ENCODE measurements at places on chromosomes 11 and 22. TPM values are rescaled to one million over a fixed set of nuclear protein-coding genes. Genes with fewer than 3 reads are reported as not detected.

DNA sequence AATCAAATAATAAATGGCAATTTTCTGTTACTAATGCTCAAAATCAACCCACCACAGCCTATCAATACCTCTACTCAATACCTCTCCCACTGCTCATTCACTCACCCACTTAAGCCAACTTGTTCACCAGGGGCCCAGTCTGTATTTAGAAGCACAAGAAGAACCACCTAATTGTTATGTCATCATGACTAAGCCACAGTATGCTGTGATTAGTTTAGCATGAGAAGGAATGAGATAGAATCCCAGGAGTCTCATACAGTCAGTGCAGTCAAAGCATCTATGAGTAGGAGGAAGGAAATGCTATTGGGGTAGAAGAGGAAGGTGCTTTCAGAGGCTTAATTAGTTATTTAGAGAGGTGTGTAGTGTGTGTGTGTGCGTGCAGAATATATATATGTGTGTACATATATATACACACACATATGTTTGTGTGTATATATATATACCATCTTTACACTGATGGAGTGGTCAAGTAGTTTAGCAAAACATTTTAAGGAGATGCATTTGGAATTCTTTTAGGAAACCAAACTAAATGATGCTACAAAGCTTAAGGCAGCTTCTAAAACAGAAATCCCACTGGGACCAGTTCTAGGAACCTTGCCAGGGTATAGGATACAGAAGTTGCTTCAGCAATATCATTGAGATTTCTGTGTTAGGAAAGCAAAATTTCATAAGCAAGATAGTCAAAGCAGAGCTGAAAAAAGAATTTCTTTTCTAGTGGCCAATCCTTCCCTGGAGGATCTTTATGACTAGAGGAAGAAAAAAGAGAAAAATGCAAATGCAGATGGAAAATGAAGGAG lies 27.5 kb downstream of the KCNA4 start:
- no peaks in the 10 kb centered on the region for H3K36me3 ChIP-seq
- peak; percentile 32 for DNase-seq
- no peak overlapping the region for H3K4me3 ChIP-seq
- no peaks in the 10 kb centered on the region for H3K27me3 ChIP-seq
- no peak overlapping the region for H3K27ac ChIP-seq

- H3K27me3 ChIP-seq: no peaks in the 10 kb centered on the region
- H3K4me3 ChIP-seq: no peak overlapping the region
- no peaks in the 10 kb centered on the region for H3K4me1 ChIP-seq
- no peaks in the 10 kb centered on the region for H3K36me3 ChIP-seq
- DNase-seq: no peak
- no peak overlapping the region for H3K27ac ChIP-seq
Observed at GRCh38 chr22:38841211-38841610, 2.6 kb downstream of the NPTXR start.

GRCh38 chr11:117808784-117809183 lies 11.8 kb upstream of the DSCAML1 start:
- H3K4me1 ChIP-seq: no peaks in the 10 kb centered on the region
- H3K36me3 ChIP-seq: no peaks in the 10 kb centered on the region
- H3K27me3 ChIP-seq: peaks cover 7% of the 10 kb centered on the region
- DNase-seq: no peak
- H3K4me3 ChIP-seq: no peak overlapping the region
- H3K27ac ChIP-seq: no peak overlapping the region

DNA sequence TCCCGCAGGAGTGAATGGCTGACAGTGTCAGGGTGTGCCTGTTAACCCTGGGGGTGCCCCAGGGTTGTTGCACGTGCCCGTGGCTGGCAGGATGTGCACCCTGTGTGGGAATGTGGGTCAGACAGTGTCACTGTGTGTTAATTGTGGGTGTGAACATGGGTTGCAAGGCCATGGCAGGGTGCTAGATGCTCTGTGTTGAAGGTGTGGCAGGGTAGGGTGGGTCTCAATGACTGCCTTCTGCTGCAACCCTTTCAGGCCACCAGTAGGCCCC lies 8.3 kb downstream of the RIN1 start:
- no peaks in the 10 kb centered on the region for H3K27me3 ChIP-seq
- no peaks in the 10 kb centered on the region for H3K36me3 ChIP-seq
- H3K27ac ChIP-seq: peak overlapping the region; percentile 95
- H3K4me3 ChIP-seq: 0 out of 2 replicates have a peak overlapping the region, but pooled peaks have one; percentile 1
- H3K4me1 ChIP-seq: peaks cover 47% of the 10 kb centered on the region

DNA sequence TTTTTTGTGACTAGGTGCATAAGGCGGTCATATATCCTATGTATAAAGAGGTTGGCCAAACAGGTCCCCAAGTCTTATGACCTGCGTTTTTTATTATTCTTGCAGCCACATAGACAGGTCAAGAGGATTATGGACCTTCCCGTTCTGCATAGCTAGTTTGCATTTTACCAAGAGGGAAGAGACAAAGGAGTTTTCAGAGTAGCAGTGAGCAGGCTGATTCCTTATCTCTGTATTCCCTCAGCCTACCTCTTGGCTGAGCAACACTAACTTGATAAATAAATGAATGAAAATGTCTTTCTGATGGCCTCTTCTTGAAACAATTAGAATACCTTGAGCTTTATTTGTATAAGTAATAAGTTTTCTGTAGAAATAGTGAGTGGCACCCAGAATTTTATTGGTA lies 180.5 kb downstream of the WNT11 start:
- no peak for DNase-seq
- no peaks in the 10 kb centered on the region for H3K27me3 ChIP-seq
- no peak overlapping the region for H3K4me3 ChIP-seq
- peaks cover 31% of the 10 kb centered on the region for H3K4me1 ChIP-seq
- peaks cover 5% of the 10 kb centered on the region for H3K36me3 ChIP-seq

DNA sequence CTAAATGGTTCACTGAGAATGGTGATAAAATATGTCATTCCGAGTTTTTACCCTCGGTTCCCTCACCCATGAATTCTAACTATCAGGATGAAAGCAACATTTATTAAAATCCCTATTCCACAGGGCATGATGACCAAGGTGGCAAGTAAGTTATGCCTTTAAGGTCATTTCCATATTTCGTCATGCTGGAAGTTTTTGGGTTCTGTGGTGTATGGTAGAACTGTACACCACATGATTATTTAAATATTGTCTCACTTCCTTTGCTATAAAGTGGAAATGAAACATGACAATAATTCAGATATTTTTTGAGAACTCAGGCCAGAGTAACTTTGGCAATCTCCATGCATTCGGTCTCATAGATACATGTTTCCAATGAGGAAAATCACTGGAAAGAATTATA lies 68.5 kb upstream of the CARD18 start:
- no peak overlapping the region for H3K4me3 ChIP-seq
- no peaks in the 10 kb centered on the region for H3K36me3 ChIP-seq
- H3K27ac ChIP-seq: no peak overlapping the region
- DNase-seq: no peak

DNA sequence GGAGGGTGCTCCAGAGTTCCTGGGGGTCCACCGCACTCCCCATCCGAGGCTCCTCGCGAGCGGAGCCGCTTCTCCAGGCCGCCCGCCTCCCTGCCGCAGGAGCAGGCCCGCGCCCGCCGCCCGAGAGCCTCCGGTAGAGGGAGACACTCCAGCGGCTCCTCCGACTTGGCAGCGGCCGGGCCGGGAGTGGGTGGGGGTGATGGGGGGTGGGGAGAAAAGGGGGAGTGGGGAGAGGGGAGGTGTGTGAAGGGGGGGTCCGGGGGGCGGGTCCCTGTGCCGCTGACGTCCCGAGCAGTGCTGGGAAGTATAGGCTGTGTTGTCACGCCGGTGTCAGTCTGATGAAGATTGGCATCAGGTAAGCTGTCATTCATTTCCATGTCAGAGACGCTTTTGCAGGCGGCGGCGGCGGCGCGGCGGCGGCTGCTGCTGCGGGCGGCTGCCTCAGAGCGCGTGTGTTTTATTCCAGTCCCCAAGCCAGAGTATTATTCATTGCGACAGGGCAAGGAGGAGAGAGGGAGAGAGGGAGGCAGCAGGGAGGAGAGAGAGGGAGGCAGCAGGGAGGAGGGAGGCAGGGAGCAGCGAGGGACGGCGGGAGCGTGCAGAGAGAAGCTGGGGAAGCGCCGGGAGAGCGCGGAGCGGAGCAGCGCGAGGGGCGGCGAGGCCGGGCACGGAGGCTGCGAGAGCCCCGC lies at the start of gene PKNOX2:
TSS of gene PKNOX2 (plus strand) at position 330 of the 689 bp plus-strand sequence. CDS start 186,555 bp downstream, outside the sequence.
- H3K36me3 ChIP-seq: no peaks in the 10 kb centered on the region
- H3K27ac ChIP-seq: 0 out of 2 replicates have a peak within 1 kb of the TSS, but pooled peaks have one; percentile 3
- H3K27me3 ChIP-seq: peaks cover 3% of the 10 kb centered on the region
- peak within 1 kb of the TSS; percentile 74 for H3K4me3 ChIP-seq
- DNase-seq: peak; percentile 87
- no peaks in the 10 kb centered on the region for H3K4me1 ChIP-seq

DNA sequence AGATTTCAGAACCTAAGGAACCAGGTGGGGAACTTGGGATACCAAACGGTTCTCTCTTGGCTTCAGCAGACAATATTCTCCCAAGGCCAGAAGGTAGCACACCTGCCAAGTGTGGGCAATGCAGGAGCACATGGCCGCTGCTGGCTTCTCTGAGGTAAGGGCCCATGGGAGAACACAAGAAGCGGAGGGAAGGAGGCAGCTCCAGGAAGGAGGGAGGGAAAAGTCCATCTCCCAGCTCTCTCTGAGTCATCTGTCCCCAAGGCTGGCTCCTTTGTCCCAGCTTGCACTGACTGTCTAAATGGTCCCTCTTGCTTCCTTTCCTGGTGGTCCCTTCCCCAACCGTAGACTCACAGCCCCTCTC lies 557.9 kb upstream of the CADM1 start:
- DNase-seq: no peak
- no peaks in the 10 kb centered on the region for H3K36me3 ChIP-seq
- no peak overlapping the region for H3K27ac ChIP-seq
- H3K4me3 ChIP-seq: no peak overlapping the region
- no peaks in the 10 kb centered on the region for H3K27me3 ChIP-seq
- no peaks in the 10 kb centered on the region for H3K4me1 ChIP-seq

DNA sequence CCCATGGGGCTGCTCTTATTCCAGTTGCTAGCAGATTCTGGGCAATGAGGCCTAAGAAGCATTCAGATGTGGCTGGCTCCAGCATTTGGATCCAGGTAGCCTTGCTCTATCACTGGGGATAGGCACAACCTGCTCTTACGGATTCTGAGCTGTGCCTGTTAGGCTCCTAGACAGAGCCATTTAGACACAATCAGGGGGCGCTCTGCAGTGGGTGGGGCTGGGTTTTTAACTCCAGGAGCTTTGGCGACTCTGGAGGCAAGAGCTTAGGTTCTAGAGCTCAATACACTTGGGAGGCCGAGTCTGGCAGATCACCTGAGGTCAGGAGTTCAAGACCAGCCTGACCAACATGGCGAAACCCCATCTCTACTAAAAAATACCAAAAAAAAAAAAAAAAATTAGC lies 32.0 kb downstream of the KCNC1 start:
- DNase-seq: no peak
- H3K27me3 ChIP-seq: no peaks in the 10 kb centered on the region
- no peaks in the 10 kb centered on the region for H3K4me1 ChIP-seq
- no peak overlapping the region for H3K4me3 ChIP-seq
- H3K36me3 ChIP-seq: no peaks in the 10 kb centered on the region

DNA sequence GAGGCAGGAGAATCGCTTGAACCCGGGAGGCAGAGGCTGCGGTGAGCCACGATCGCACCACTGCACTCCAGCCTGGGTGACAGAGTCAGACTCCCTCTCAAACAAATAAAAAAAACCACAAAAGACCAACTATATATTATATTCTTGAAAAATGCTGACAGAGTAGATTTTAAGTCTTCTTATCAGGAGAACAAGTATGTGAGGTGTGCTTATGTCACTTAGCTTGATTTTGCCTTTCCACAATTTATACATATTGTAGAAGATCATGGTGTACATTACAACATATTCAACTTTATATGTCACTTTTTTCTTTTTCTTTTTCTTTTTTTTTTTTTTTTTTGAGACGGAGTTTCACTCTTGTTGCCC lies 24.1 kb upstream of the CARS1 start:
- H3K4me1 ChIP-seq: no peaks in the 10 kb centered on the region
- no peak overlapping the region for H3K27ac ChIP-seq
- no peaks in the 10 kb centered on the region for H3K36me3 ChIP-seq

GRCh38 chr11:20110908-20111669 lies 49.2 kb downstream of the DBX1 start:
- H3K4me1 ChIP-seq: peaks cover 32% of the 10 kb centered on the region
- H3K4me3 ChIP-seq: no peak overlapping the region
- peak; percentile 71 for DNase-seq
- peak overlapping the region; percentile 96 for H3K27ac ChIP-seq
- no peaks in the 10 kb centered on the region for H3K27me3 ChIP-seq

DNA sequence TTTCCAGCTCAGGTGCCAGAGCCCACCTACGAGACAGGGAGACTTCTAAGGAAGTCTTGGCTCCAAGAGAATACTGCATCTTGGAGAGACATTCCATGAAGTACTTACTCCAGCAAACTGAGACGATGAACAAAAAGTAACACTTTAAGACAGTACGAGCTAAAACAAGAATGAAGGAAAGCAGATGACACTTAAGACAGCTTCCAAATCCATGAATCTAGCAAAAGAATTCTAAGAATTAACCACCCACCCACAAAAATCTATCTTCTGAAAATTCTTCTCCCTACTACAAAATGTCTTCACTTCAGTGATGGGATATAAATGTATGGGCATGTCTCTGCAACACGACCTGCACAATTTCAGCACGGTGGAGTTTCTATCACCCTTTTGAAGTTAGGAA lies 132.9 kb downstream of the C11orf58 start:
- peaks cover 20% of the 10 kb centered on the region for H3K27me3 ChIP-seq
- H3K4me3 ChIP-seq: no peak overlapping the region
- H3K4me1 ChIP-seq: no peaks in the 10 kb centered on the region
- H3K27ac ChIP-seq: no peak overlapping the region
- no peak for DNase-seq

- H3K4me1 ChIP-seq: peaks cover 9% of the 10 kb centered on the region
- no peak overlapping the region for H3K27ac ChIP-seq
- H3K4me3 ChIP-seq: no peak overlapping the region
- no peak for DNase-seq
Observed at GRCh38 chr11:86205421-86206336, 38.9 kb upstream of the EED start.

- H3K4me3 ChIP-seq: no peak overlapping the region
- H3K4me1 ChIP-seq: no peaks in the 10 kb centered on the region
- no peaks in the 10 kb centered on the region for H3K36me3 ChIP-seq
- H3K27me3 ChIP-seq: no peaks in the 10 kb centered on the region
- no peak overlapping the region for H3K27ac ChIP-seq
Observed at GRCh38 chr11:78733031-78733430, 158.4 kb upstream of the NARS2 start.

GRCh38 chr11:126438691-126439090 lies 83.2 kb downstream of the ST3GAL4 start:
- H3K27ac ChIP-seq: no peak overlapping the region
- no peak overlapping the region for H3K4me3 ChIP-seq
- peak; percentile 57 for DNase-seq
- H3K36me3 ChIP-seq: no peaks in the 10 kb centered on the region
- no peaks in the 10 kb centered on the region for H3K4me1 ChIP-seq

Gene OR51E2
- not detected for total RNA-seq

Gene HTR3B
- total RNA-seq: not detected

Gene DCHS1
- total RNA-seq: 5.8 TPM

Gene SNX19
- total RNA-seq: 96.4 TPM

Gene FAM83F
- not detected for total RNA-seq

Gene ROBO3
- 12.1 TPM for total RNA-seq

Gene SREBF2
- total RNA-seq: 31.9 TPM

Gene SLC36A4
- total RNA-seq: 2.9 TPM

Gene ZNHIT2
- total RNA-seq: 12.3 TPM

Gene LRRN4CL
- total RNA-seq: 6.9 TPM

Gene DNAJB13
- total RNA-seq: not detected

Gene DNAJC4
- total RNA-seq: 2.7 TPM

Gene PDHX
- 28.1 TPM for total RNA-seq

Gene LRRC74B
- not detected for total RNA-seq

Gene CD82
- 4.8 TPM for total RNA-seq

Gene PAX6
- not detected for total RNA-seq

Gene RHBDD3
- 37.3 TPM for total RNA-seq

Gene TRIM21
- total RNA-seq: 11.6 TPM

Gene NUDT8
- total RNA-seq: 4.8 TPM

All from GM23248 (cell line).